WERI-Rb-1 (cell line): ENCODE measurements at places on chromosomes 3 and 15.

DNA sequence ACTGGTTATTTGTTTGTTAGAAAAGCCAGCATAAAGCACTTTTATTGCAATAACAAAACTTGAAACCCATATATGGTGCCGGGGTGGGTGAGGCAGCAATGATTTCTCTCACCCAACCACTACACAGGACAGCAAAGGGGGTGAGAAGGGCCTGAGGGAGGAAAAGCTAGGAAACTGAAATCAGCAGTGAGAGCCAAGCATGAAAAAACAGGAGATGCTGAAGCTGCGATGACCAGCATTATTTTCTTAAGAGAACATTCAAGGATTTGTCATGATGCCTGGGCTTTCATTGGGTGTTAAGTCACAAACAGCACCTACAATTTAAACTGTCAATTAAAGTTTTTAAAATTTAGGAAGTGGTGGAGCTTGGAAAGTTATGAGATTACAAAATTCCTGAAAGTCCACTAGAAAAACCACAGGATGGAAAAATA, 11.9 kb upstream of the TM4SF4 start:
- DNase-seq, result no peak

GRCh38 chr3:121796970-121797369, 37.9 kb downstream of the IQCB1 start:
- no peak for DNase-seq

- no peak for DNase-seq
Observed at GRCh38 chr3:11850003-11850402, 3.3 kb upstream of the TAMM41 start.

DNA sequence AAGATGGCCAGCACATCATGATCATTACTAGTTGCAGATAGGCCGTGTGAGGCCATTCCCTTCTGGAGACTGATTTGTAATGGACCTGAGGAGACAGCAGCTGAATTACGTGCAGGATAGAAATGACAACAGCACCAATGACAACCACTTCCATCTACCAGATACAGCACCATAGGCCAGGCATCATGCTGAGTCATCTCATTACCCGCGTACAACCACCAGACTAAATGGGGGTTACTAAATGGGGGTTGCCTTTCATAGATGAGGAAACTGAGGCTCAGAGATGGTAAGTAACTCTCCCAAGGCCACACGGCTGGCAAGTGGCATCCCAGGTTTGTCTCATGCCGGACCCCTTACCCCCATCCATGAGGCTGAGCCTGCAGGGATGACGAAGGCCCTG, 32.8 kb upstream of the FAM107A start:
- DNase-seq, result no peak

- DNase-seq, result no peak
Observed at GRCh38 chr3:10142707-10143560, 1.4 kb downstream of the VHL start.

DNA sequence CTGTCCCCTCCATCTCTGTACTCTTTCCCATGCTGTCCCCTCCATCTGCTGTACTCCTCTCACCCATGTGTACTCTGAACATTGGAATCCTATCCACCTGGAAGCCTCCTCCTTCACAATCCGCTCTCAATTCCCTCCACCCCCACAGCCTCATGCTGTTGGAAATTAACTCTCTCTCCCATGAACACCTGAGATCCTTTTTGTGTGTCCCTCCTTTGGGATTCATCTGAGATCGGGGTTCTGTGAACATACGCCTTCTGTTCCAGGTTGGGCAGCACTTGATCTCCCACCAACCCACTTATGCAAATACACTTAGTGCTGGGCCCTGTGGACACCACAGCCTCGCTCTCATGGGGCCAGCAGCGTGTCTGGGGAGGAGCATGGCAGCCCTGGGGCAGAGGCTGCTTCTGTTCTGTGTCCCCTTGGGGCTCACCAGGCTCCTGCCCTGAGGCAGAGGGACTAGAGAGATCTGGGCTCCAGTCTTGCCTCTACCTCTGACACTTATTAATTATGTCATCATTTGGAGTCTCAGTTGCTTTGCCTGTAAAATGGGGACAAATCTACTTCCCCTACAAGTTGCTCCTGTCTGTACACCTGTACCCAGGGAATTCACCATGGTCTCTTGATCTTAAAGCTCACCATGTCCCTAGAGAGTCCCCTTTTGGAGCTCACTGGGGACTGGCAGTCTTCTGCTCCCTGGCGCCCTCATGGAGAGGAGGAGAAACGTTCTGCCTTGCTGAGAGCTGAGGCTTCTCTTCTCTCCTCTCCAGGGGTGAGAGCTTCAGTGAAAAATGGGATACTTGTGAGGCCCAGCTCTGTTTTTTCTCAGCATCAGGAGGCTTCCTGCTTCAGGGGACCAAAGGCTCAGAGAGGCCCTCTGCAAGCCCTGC, 42.7 kb downstream of the ITGA11 start:
- no peak for DNase-seq

DNA sequence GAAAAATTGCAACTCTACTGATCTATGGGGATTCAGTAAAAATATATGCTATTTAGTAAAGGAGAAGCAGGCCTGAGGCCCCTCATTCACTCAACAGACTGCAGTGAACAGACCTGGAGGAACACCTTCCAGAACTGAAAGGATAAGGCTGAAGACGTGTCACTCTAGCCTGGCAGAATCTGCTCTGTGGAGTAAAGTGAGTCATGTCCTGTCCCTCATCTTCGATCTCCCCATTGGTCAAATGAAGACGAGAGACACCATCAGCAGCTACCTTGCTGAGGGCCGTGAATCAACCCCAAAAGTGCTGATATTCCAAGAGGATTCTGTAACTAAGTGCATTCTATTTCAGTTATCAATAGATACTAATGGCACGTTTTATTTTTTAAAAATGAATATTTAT, 359.7 kb downstream of the FGF12 start:
- no peak for DNase-seq

GRCh38 chr3:178084938-178085816, 451.1 kb upstream of the KCNMB2 start:
- DNase-seq, result peak; percentile 84

DNA sequence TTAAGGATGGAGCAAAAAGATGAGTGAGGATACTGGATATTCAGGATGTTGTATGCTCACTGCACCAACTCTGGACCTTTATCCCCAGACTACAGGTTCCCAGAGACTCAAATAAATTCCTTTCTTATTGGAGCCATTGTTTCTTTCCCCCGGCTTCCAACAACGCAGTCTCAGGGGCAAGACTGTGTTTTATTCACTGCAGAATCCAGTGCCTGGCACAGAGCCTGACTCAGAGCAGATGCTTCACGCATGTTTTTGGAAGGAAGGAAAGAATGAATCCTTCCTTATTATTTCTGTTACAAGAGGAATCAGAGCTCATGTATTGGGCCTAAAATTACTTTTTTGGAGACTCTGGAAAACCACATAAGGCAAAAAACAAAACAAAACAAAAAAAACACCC, 96.0 kb upstream of the VGLL4 start:
- DNase-seq, result no peak

DNA sequence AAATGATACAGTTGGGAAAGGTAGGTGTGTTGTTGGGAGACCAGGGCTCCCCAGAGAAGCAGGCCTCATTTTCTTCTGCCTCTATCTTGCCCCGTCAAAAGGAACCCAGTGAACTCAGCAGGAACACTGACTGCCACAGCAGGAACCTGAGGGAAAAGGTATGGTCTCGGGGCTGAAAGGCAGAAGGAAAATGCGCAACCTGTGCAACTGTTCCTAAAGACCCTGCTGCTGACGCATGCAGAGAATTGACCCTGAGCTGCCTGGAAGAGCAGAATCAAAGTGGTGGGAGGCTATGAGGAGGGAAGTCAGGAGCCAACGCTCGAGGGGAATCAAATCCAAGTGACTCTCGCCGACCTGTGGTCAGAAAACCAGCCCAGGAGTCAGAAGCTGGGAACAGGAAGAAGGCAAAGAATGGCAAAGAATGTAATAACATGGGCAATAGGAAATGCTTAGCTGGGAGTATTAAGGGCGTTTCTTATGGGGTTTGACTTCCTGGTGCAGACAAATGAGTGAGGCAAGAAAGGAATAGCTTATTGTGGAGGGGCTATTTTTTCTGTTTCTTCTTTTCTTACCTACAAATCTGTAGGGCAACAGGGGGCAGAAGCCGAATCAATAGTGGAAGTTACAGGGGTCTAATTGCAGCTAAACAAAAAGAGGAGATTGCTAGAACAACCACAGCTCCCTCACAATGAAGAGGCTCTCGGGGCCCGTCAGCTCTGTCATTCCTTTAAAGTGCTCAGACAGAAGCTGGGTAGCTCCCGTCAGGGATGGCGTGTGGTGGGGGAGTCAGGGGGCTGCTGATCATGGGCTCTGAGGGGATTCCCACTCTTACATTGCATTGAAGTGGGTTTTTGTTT, 65.4 kb upstream of the DLG1 start:
- DNase-seq, result no peak

GRCh38 chr3:53215816-53216215, 40.0 kb downstream of the TKT start:
- DNase-seq, result no peak

GRCh38 chr3:139121513-139122220, 77.0 kb upstream of the PRR23C start:
- DNase-seq, result no peak

DNA sequence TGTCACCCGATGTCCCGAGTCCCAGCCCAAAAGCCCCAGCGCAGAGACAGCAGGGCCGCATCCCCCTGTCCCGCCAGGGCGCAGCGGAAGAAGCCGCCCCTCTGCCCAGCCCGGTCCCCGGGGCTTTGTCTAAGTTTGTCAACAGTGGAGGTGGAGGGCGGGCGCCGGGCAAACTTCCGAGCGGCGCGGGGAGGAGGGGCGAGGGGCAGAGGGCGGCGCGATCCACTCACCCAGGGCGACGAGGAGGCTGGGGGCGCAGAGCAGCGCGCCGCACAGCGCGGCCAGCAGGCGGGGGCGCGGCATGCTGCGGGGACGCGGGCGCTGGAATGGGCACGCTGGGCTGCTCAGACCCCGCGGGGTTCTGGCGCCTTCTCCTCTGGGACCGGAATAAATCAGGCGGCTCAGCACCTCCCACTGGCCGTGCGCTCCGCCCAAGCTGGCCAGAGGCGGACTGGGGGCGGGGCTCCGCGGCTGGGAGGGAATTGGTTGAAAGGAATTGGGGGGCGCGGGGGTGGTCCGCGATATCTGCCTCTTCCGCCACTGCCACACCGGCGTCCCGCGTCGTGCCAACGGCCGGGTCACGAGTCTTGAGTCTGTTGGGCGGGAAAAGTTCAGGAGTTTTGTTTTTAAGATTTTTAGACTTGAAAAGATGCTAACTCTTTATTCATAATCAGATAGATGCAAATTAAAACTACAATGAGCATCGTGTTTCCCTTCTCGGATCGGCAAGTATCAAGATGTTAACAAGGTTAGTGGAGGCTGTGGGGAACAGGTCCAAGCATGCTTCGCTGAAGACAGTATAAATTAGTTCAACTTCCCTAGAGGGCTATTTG, at the start of gene MFGE8:
TSS of gene MFGE8 (minus strand) at position 363 of the 833 bp plus-strand sequence. CDS start at position 303, 60 bp downstream.
- peak; percentile 87 for DNase-seq

GRCh38 chr3:14570864-14571263, 30.7 kb upstream of the GRIP2 start:
- no peak for DNase-seq

GRCh38 chr3:60010781-60011180, 961.0 kb upstream of the CFAP20DC start:
- no peak for DNase-seq

DNA sequence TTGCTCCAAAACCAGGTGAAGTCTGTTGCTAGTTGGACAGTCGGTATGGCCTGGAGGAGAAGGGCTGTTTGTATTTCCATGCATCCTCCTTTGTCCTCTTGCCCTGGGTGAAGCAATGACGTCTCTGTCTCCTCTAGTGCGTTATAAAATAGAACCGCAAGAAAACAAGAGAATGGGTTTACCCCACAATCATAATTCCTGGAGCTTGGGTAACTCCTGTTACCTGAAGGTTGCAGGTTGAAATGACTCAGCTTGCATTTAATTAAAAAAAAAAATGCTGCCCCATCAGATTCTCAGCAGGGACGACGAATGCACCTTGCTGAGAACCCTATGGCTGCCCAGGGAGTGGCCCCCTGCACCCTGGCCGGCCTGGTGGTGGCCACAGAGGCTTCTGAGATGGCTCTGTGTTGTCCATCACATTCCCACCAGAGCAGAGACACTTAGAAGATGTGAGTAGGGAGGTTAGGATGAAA, 228.2 kb upstream of the BHLHE40 start:
- DNase-seq, result no peak

DNA sequence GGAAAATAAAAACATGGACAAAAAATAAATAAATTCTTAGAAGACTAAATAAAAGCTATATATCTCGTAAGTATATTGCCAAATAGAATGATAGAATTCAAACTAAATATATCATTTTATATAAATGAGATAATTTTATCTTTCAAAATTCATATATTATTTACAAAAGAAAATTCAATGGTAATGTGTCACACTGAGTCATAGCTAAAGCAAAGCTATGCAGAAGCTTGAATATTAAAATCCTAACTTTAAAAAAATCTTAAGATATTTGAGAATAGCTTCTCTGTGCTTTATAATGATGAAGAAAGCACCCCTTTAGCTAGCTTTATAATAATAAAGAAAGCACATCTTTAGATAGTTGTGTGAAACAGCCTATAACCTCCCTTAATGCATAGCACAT, 1010.8 kb downstream of the OTOL1 start:
- no peak for DNase-seq

DNA sequence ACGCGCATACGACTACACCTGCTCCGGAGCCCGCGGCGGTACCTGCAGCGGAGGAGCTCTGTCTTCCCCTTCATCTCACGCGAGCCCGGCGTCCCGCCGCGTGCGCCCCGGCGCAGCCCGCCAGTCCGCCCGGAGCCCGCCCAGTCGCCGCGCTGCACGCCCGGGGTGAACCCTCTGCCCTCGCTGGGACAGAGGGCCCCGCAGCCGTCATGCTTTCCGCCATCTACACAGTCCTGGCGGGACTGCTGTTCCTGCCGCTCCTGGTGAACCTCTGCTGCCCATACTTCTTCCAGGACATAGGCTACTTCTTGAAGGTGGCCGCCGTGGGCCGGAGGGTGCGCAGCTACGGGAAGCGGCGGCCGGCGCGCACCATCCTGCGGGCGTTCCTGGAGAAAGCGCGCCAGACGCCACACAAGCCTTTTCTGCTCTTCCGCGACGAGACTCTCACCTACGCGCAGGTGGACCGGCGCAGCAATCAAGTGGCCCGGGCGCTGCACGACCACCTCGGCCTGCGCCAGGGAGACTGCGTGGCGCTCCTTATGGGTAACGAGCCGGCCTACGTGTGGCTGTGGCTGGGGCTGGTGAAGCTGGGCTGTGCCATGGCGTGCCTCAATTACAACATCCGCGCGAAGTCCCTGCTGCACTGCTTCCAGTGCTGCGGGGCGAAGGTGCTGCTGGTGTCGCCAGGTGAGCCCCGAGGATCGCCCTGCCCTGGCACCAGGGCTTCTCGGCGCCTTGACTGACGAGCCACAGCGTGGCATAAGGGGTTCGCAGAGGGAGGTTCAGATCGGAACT, 420 bp downstream of the SLC27A2 start:
- peak; percentile 14 for DNase-seq

DNA sequence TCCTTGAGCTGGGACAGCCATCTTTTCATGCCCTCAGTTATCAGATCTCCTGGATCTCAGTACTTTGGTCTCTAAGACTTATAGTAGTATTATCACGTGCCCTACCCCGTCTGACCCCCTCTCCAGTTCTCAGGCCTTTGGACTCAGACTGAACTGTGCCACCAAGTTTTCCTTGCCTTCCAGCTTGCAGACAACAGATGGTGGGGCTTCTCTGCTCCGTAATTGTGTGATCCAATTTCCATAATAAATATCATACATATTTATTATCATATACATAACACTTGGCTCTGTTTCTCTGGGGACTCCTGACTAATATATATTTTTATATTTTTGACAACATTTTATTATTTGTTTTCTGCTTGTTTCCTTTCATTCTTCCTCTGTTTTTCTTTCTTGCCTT, 458.8 kb upstream of the SEMA6D start:
- DNase-seq, result peak; percentile 6
